ENCODE measurements at places on chromosomes 7 and 10. TPM values are rescaled to one million over a fixed set of nuclear protein-coding genes. Genes with fewer than 3 reads are reported as not detected.

GRCh38 chr7:148261523-148261922, 329.0 kb upstream of the C7orf33 start:
- DNase-seq, result no peak
- no peak overlapping the region for H3K27ac ChIP-seq
- no peaks in the 10 kb centered on the region for H3K27me3 ChIP-seq
- H3K4me3 ChIP-seq, result no peak overlapping the region

GRCh38 chr7:112360681-112361080, 89.6 kb upstream of the IFRD1 start:
- no peaks in the 10 kb centered on the region for H3K36me3 ChIP-seq
- no peak for DNase-seq
- H3K4me3 ChIP-seq, result no peak overlapping the region
- no peaks in the 10 kb centered on the region for H3K27me3 ChIP-seq
- peaks cover 16% of the 10 kb centered on the region for H3K4me1 ChIP-seq
- H3K27ac ChIP-seq, result no peak overlapping the region

- H3K27me3 ChIP-seq, result peaks cover 42% of the 10 kb centered on the region
- peaks cover 18% of the 10 kb centered on the region for H3K4me1 ChIP-seq
- no peak for DNase-seq
These were observed 11.0 kb upstream of the HPS1 start for GRCh38 chr10:98457721-98458120.

DNA sequence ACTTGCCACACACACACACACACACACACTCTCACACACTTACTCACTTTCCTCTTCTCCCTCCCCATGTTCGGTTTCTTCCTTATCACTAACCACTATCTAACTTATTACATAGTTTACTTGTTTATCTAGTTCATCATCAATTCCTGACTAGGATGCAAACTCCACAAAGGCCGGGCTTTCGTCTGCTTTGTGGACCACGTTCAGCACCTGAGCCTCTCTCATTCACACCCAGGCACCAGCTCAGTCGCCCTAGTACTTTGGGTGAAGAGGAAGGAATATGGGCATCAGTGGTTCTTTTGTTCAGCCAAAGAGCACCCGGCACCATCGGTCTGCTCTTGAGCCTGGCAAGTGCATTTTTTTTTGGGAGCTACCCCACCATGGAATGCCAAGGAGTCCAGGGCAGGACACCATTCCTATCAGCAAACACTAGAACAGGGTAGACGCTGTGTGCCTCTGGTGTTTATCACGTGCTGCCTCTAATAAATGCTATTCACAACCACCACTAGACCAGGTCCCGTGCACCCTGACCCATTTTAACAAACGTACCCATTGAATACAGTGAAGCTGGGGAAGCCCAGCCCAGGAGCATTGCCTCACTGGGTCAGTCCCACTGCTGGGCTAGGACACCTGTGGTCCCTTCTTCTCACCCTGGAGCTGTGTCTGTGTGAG, 2.2 kb downstream of the C10orf67 start:
- peak overlapping the region; percentile 97 for H3K27ac ChIP-seq
- H3K4me3 ChIP-seq, result no peak overlapping the region
- no peak for DNase-seq

- H3K36me3 ChIP-seq, result no peaks in the 10 kb centered on the region
- peaks cover 5% of the 10 kb centered on the region for H3K27me3 ChIP-seq
- no peak overlapping the region for H3K4me3 ChIP-seq
- H3K4me1 ChIP-seq, result peaks cover 3% of the 10 kb centered on the region
- H3K27ac ChIP-seq, result no peak overlapping the region
- peak; percentile 84 for DNase-seq
These were observed 19.1 kb downstream of the ADAM8 start for GRCh38 chr10:133257489-133258065.

GARIN1A gene
- total RNA-seq, result 0.15 TPM

C7orf33 gene
- not detected for total RNA-seq

TMEM72 gene
- not detected for total RNA-seq

ASIC3 gene
- 3.0 TPM for total RNA-seq

HBP1 gene
- 51.0 TPM for total RNA-seq

TSPAN15 gene
- 19.5 TPM for total RNA-seq

Measured in endodermal cell (in vitro differentiated cells).